Activated CD8-positive, alpha-beta memory T cell treated with anti-CD3 and anti-CD28 coated beads for 1 hour (primary cell): ENCODE measurements at places on chromosomes 16 and 17.

- no peak for DNase-seq
Observed at GRCh38 chr16:58389724-58390123, 2.5 kb upstream of the GINS3 start.

- DNase-seq = no peak
Observed at GRCh38 chr17:77622647-77623046, 335.9 kb upstream of the TNRC6C start.

GRCh38 chr17:78781893-78782304 is at the start of gene CYTH1:
CYTH1 (minus strand) TSS chr17:78782273; CDS start chr17:78782223, 50 bp downstream.
- DNase-seq = no peak

DNA sequence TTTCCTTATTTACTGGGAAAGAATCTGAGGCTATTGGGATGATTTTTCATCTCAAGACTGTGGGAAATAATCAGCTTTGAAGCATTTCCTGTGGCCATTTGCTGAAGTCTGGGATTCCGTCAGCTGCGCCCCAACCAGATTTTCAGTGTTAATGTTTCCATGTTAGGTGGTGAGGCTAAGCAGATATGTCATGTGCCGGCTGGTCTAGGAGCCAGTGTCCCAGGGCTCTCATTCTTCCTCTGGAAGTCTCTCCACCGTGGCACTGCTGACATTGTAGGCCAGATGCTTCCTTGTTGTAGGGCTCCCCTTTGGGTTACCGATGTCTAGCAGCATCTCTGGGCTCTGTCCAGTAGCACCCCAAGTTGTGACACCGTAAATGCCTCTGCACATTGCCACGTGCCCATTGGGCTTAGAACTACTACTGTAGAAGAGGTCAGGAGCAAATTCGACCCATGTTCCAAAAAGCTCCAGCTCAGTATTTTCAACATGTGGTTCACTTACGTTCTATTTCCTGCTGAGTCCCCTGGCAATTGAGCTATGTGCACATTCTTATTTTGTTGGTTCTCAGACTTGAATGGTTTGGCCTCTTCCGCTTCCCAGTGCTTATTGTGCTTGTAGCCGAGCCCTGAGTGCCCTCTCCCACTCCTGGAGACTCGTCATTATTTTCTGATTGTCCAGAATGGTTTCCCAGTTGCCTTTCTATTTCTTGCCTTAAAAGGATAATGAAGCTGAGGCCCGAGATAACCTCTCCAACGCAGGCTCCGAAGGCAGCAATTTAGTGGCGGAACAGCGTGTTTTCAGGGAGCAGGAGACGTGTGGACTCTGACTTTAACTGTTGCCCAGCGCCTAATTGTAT is 82.2 kb downstream of the SPECC1 start:
- no peak for DNase-seq

DNA sequence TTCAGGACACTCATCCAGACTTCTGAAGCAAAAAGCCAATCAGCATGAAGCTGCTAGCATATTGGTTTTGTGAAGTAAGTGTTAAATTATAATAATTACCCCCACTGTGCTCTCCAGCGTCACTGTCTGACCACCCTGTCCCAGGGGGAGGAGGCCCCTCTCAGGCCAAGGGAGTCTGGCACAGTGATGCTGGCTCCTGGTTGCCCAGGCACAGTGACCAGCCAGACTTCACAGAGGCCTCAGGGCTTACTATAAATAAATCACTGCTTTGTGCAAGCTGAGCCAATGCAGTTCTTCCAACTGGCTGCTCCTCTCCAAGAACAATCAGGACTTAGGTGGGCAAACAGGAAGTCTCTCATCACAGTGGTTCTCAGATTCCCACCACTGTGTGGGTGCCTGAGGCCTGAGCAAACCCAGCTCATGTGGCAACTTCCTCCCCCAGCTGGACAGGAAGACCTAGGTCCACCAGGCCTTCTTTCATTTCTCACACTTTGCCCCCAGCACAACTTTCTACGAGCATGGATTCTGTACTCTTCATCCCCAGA is 1.7 kb upstream of the DBNDD1 start:
- no peak for DNase-seq
